Neural crest cell (in vitro differentiated cells): ENCODE measurements at places on chromosomes 11 and 22.

GRCh38 chr11:64094463-64095260 is 58.9 kb downstream of the FLRT1 start:
- no peak for DNase-seq

- no peak for DNase-seq
Measured at GRCh38 chr11:7611411-7611810, 61.9 kb downstream of the CYB5R2 start.

GRCh38 chr11:111069066-111069465 is 176.5 kb upstream of the POU2AF2 start:
- DNase-seq: no peak

- DNase-seq: no peak
Measured at GRCh38 chr11:80122211-80122610, 681.4 kb upstream of the TENM4 start.

- no peak for DNase-seq
Measured at GRCh38 chr11:65854161-65854592, 3.8 kb downstream of the CFL1 start.

DNA sequence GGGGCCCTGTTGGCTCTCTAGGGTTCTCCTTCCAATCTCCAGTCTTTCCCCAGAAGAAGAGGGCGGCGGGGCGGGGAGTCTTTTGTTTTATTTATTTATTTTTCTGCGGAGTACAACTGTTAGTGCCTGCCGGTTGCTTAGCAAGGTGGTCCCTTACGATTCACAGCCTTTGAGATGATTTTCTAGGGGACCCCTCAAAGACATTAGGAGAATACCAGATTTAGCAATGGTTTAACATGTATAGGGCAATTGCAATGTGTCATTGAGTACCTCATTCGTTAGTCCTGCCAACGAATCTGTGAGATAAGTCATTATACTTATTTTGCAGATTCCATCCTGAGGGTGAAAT is 307 bp upstream of the MRPL16 start:
- no peak for DNase-seq

- DNase-seq: no peak
Measured at GRCh38 chr11:47137476-47137875, 39.2 kb downstream of the ARFGAP2 start.

DNA sequence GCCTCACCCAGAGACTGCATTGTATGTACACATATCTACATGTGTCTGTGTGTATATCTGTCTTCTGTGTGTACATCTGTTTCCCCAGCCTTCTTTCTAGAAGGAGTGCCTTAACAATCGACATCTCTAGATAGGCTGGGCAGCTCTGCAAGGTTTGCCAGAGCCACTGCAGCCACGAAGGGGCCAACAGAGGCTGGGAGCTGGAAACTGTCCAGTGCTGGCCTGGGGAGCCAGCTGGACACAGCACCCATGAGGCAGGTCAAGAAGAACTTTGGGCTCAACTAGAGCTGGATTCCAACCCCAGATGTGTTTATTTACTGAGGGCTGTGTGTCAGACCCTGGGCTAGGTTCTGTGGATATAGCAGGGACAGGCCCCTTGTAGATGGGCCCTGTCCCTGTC is 3.3 kb downstream of the SGSM1 start:
- no peak for DNase-seq

GRCh38 chr11:11449327-11449726 is 96.3 kb upstream of the CSNK2A3 start:
- no peak for DNase-seq

GRCh38 chr11:127619946-127620345 is 619.4 kb upstream of the KIRREL3 start:
- no peak for DNase-seq

- no peak for DNase-seq
Measured at GRCh38 chr11:10941414-10941813, 83.6 kb upstream of the ZBED5 start.

DNA sequence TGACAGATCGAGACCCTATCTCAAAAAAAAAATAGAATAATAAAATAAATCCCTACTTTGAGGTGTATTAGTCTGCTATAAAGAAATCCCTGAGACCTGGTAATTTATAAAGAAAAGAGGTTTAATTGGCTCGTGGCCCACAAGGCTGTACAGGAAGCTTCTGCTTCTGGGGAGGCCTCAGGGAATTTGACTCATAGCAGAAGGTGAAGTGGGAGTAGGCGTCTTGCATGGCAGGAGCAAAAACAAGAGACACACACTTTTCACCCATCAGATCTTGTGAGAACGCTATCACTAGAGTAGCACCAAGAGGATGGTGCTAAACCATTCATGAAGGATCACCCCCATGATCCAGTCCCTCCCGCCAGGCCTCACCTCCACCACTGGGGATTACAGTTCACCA is 29.2 kb downstream of the CDPF1 start:
- no peak for DNase-seq

- DNase-seq: no peak
Measured at GRCh38 chr11:64745189-64745520, 1.2 kb upstream of the RASGRP2 start.

- no peak for DNase-seq
Measured at GRCh38 chr22:41511521-41511968, 32.7 kb downstream of the POLR3H start.

DNA sequence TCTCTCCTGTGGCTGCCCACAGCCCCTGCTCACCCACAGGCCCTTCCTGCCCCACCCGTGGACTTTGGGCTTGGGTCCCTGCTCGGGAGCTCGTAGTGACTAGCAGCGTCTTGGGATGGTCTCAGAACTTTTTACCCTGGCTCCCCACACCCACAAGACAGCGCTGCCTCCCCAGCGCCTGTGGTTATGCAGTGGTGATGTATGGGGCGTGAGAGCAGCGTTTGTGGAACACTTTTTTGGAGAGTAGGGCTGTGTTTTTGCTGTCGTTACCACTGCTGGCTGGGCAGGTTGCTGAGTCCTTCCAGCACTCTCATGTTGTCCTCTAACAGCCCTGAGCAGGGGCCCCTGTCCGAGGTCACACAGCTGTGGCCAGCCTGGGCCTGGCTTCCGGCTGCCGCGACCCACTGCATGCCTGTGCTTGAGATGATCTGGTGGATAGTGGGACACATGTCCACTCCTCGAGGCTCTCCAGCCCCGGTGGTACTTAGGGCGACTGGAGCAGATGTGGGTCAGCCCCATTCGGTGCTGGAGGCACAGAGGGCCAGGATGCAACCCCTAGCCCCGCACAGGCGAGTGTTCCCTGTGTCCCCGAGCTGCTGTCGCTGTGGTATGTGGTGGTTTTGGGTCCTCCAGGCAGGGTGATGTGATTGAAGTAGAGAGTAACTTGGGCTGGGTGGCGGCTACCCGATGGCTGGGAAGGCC is 7.1 kb upstream of the GRAMD4 start:
- DNase-seq: no peak

DNA sequence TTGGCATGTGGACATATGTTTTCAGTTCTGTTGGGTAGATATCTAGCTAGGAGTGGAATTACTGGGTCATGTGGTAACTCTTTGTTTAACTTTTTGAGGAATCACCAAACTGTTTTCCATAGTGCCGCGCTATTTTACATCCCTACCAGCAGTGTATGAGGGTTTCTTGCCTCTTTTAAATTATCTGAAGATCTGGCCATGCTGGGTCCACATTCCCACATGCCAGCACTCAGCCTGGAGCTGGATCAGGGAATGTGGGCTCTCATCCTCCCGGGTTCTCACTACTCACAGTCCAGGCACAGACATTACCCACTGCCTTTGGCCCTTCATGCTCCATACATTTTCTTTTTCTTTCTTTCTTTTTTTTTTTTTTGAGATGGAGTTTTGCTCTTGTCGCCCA is 44.6 kb downstream of the RBX1 start:
- no peak for DNase-seq

GRCh38 chr11:124211321-124211720 is 28.2 kb downstream of the OR10D3 start:
- DNase-seq: no peak

GRCh38 chr22:50439314-50439870 is 35.4 kb downstream of the SBF1 start:
- DNase-seq: no peak

- DNase-seq: no peak
Measured at GRCh38 chr11:48055292-48056132, 75.2 kb downstream of the PTPRJ start.

DNA sequence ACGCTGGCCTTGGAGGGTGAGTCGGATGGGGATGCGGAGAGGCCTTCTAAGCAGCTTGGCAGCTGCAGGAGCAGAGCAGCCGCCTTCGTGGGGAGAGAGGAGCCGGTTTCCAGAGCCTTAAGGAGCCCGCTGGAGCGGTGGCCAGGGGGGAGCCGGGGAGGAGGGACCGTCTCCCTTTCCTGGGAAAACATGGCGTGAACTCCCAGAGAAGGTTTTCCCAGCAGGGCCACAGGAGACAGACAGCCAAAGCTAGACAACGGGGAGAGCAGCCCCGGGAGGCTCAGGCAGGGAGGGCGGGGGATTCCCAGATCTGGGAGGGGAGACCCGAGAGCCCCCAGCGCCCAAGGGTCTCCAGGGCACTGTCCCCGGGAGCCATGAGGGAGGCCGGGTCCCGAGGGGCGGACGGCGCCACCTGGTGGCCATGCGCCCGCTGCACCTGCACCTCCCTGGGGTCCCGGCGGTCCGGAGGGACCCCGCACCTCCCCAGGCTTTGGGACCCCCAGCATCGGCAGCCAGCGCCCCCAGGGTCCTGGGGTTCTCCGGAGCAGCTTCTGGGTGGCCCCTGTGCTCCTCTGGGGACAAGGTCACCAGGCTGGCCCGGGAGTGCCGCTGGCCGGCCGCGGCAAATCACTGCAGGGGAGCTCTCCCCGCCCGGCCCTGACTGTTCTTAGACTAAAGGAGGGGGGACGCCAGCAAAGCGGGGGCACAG is 2.4 kb upstream of the SYT8 start:
- DNase-seq: peak; percentile 78

DNA sequence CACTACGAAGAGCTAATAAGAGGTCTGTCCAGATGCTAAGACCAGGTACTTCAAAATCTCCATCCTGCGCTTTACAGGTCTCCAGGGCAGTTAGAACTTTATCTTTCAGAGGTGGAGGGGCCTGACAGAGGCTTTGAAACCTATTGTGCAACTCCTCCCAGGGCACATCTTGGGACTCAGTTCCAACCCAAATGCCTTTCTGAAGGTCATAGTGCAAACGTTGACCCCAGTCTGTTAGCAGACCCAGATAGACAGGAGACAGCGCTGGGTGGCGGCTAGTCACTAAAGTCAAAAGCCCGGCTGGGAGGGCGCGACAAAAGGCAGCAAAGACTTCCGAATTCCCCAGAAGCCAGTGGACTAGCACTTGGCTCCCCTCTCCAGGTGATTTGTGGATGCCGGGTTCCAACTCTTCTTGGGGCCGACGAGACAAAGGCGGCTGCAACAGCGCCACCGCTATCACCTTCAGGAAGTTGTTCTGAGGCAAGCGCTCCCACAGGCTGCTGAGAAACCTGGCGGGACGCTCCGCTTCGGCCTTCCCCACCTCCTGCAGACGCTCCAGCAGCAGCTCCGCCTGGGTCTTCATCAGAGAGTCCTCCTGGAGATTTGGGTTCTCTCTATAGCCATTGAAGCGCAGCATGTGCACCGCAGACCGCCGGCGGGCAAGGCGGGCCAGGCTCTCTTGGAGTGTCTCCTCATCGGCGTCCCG is 728 bp downstream of the FANCF start:
- DNase-seq: no peak

DNA sequence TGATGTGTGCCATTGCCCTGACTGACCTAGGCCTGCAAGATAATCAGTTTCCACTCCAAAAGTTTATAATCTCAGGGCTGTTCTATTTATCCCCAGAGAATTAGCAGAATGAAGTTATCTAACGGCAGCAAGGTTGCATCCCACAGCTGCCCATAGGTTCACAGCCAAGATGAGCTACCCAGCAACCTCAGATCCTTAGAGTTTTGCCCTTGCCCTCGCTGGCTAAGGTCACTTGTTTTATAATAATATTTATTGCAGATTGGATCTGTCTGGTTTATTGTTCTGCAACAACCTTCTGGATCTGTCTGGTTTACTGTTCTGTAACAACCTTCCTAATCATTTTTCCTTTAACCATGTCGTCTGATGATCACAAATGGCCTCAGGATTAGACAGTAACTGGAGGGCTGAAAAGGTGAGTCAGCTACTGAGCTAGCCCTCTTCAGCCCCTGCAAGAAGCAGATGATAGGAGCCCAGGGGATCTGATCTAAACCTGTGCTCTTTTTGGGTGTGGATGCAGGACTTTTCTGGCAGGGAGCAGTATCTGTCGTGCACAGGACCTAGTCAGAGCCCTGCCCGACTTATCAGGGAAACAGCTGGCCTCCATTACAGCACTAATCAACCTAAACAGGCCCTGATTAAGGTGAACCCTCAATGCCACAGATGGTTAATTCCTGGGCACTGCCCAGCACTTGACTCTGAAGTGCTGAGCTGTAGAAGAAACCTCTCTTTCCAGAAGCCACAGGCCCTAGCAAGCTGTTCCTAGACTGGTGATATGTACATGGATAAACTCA is 642.9 kb upstream of the KIRREL3 start:
- DNase-seq: no peak

DNA sequence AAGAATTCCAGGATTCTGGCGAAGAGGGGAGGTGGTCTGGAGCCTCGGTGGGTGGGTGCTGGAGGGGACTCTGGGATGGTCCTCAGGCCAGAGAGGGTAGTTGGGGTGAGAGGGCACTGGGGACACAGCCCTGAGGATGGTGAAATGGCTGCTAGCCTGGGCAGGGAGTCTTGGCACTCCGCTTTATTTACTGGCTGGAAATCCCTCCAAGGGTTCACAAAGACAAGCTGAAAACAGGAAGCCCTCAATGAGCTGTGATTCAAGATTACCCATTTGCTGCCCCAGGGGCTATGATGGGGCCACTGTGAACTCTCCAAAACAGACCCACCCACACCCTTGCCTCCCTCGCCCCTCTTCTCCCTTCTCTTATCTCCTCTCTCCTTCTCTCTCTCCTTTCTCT is 71.9 kb downstream of the FBXO7 start:
- DNase-seq: no peak

GRCh38 chr22:48670731-48671130 is 1156.9 kb downstream of the BRD1 start:
- DNase-seq: no peak

- no peak for DNase-seq
Measured at GRCh38 chr22:49119551-49119952, 708.1 kb downstream of the BRD1 start.

DNA sequence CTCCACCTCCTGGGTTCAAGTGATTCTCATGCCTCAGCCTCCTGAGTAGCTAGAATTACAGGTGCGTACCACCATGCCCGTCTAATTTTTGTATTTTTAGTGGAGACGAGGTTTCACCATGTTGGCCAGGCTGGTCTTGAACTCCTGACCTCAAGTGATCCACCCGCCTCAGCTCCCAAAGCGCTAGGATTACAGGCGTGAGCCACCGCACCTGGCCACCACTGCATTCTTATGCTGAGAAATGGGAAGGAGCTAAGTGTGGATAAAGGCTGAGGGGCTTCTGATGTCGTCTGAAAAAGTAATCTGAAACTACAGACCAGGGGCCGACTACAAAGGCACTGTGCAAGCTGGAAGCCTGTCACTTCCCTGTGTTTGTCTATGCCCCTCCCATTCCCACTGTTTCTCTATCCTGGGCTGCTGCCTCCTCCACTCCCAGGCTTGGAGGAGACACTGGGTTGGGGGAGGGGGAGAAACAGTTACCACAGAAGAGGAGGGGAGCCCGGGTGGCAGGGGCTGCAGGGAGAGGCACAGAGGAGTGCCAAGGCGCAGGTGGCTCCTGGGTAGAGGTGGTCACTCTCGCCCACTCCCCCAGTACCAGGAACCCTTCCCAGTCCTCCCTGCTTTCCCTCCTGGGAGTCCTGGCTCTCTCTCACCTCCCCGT is 2.9 kb upstream of the MTA2 start:
- no peak for DNase-seq
